ENCODE measurements at places on chromosomes 3 and 15. TPM values are rescaled to one million over a fixed set of nuclear protein-coding genes. Genes with fewer than 3 reads are reported as not detected.

The ITIH1 gene
- total RNA-seq = not detected

The DUOXA2 gene
- total RNA-seq = not detected

The RPL39L gene
- total RNA-seq = 9.7 TPM

The GOLGA8M gene
- total RNA-seq = 0.51 TPM

The DLL4 gene
- total RNA-seq = 128 TPM

The RETNLB gene
- not detected for total RNA-seq

The PLS1 gene
- 0.85 TPM for total RNA-seq

DNA sequence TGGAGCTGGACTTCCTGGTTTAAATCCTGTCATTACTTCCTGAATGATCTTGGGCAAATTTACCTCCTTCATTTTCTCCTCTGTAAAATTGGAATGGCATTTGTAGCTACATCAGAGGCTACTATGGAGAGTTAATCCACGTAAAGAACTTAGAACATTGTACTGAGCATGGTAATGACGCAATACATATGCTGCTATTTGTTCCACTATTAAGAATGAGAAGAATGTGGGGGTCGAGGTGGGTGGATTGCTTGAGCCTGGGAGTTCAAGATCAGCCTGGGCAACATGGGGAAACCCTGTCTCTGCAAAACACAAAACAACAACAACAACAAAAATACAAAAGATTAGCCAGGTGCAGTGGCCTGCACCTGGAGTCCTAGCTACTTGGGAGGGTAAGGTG, 250.6 kb downstream of the RYR3 start:
- no peak for DNase-seq

GRCh38 chr3:113136071-113136470, 75.3 kb upstream of the BOC start:
- peak; percentile 42 for DNase-seq

DNA sequence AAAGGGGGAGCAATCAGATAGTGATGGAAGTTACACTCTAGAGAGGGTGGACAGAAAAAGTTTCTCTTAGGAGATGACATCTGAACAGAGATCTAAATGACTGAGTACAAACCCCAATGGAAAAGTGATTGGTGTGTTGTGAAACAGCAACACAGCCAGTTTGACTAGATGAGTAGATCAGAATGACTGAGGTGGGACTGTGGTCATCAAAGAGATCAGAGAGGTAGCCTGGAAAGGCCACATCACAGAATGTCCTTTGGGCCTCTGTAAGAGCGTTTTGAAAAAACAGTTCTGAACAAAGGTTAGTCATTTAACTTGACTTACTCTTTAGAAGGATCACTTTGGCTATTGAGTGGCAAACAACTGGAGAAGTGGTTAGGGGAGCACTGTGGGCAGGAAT, 10.6 kb downstream of the LRRC58 start:
- DNase-seq = no peak

DNA sequence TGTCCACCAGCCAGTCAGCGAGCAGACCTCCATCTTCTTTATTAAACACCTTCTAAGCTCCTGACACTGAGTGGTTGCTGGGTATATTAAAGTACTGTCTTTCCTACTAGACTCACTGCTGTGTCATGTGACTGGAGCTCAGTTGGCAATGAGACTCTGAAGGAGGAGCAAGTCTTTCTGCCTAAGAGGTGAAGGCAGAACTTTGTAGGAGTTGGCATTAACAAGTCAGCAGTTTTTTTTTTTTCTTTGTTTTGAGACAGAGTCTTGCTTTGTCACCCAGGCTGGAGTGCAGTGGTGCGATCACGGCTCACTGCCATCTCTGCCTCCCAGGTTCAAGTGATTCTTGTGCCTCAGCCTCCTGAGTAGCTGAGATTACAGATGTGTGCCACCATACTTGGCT, 62.2 kb downstream of the ABHD5 start:
- DNase-seq = no peak

- no peak for DNase-seq
These were observed 10.5 kb upstream of the CCDC54 start for GRCh38 chr3:107366766-107367165.

DNA sequence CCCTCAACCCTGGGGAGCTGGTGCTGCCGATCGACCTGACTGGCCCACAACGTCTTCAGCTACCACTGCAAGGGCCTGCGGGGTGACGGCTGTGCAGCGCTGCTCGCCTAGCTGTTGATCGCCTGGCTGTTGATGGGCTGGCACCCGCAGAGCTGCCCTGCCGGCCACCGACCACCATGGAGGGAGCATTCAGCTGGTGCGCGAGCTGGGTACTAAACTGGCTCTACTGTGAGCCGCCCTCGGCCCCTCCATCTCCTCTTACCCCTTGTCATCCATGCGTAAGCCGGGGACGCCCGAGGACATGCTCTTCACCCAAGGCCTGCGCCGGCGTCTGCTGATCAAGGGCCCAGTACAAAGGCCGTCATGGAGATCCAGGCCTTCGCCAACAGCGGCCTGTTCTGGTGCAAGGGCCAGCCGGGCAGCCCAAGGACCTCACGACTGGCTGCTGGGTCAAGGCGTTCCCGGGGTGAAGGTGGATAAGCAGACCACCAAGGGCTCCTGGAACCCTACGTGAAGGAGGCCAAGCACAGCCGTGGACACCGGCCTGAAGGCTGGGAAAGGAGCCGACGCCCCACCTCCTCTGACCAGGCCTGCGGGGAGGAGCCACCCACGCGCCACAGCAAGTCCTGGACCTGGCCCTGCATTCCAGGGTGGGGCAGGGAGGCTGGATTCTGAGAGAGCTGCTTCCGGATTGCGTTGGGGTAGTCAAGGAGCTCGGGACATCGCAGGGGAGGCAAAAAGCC, 46.9 kb downstream of the SFMBT1 start:
- no peak for DNase-seq

DNA sequence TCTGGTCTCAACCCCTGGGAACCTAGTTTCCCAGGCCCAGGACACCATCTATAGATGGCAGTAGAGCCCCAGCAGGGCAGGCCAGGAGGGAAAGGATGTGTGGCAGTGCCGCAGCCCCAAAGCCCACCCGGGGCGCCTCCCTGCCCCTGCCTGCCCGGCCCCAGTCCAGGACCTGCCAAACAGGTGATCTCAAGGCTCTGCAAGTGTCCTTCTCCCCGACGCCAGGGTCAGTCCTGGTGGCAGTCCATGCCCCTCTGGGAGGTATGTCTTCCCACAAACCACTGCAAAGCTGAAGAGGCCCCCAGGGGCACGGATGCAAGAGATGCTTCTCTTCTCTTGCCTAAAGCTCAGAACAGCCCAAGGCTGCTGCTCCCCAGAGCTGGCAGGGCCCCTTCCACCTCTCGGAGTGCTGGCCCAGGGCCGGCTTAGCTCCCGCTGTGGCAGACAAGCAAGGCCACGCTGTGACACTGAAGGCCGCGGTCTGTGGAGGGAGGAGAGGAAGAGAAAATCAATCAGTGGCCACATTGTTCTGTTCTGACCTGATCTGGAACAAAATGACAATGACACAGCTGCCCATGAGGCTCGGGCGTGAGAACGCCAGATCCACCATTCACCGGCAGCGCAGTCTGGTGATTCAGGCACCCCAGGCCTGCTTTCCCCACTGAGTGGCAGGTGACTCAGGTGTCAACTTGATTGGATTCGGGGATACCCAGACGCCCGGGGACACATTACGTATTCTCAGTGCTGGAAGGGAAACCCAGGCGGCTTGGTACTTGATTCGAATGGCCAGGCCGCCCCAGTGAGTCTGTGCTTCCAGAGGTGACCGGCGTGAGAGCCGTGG, 34.0 kb downstream of the KLHL25 start:
- DNase-seq = no peak

- DNase-seq = no peak
These were observed 545.5 kb downstream of the ZPLD1 start for GRCh38 chr3:102980355-102980696.

GRCh38 chr3:123349201-123349535, 99.7 kb downstream of the ADCY5 start:
- DNase-seq = no peak

DNA sequence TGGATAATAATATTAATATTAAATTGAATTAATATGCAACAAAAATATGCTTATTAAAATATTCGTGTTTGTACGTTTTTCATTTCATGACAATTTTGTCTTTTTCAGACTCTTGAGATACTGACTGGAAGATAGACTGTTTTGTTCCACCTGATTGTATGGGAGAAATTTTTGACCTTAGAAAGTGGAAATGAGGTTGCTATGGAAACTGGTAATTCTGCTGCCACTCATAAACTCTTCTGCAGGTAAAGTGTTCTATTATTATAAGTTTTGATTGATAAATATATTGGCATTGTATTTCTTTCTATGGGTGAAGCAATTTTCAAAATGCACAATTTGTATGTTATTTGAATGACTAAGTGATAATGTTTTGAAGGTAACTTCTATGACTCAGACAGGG, 55.0 kb downstream of the CNTN6 start:
- no peak for DNase-seq

GRCh38 chr3:123783050-123783689, 101.0 kb downstream of the MYLK start:
- no peak for DNase-seq

DNA sequence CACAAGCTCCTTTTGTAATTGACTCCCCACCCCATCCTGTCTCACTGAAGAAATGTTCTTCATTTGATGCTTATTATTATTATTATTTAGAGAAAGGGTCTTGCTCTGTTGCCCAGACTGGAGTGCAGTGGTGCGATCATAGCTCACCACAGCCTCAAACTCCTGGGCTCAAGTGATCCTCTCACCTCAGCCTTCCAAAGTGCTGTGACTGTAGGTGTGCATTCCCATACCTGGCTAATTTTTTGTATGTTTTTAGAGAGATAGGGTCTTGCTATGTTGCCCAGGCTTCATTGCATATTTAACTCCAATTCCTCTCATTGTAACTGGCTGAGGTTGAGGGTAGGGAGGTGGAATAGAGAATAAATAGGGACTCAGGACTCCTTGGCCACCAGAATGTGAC, 22.3 kb downstream of the SEMA5B start:
- no peak for DNase-seq

- no peak for DNase-seq
These were observed 167.8 kb upstream of the IQSEC1 start for GRCh38 chr3:13240928-13241618.

DNA sequence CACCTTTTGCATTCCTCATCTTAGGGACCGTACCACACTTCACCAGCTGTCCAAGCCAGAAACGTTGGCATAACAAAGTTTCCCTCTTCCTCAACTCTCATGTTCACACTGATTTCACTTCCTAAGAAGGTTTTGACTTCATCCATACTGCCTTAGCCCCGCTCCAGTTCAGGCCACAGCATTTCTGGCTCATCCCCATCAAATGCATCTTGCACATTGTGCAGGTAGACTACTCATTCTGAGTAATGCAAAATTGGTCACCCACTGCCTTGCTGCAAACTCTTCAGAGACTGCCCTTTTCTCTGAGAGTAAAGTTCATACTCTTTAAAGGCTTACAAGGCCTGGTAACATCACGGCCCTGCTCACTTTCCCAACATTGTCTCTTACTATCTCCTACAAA, 8.8 kb downstream of the NUSAP1 start:
- DNase-seq = no peak

DNA sequence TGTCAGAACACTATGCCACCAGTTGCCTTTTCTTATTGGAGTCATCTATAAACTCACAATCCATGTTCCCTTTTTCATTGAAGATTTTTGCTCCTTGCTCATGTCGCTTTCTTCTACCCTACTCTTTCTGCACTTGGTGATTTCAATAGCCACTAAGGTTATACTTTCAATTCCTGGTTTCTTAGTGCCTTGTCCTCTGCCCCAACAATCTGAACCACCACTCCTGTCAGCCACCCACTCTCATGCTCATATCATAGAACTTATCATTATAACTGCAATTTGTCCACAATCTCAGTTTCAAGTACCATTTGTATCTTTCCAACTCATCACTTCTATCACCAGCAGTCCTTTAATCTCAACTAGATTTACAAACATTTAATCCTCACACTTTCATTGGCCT, 10.0 kb upstream of the GRAMD1C start:
- no peak for DNase-seq

DNA sequence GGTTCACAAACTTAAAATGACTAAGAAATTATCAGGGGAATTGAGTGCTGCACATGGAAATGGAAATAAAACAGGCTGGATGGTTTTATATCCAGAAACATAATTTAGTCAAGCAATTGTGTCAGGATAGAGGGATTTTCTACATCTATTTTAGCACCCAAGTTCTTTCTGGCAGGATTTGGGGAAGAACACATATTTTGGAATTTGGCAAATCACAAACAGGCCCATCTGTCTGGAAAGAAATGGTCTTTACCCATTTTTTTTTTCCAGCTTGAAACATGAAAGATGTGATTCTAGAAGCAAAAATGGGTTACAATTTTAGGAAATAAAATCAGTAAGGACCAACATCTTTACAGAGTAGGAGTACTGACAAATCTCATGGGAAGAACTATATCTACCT, 14.4 kb upstream of the UNC13C start:
- DNase-seq = no peak

- peak; percentile 16 for DNase-seq
These were observed 740 bp upstream of the NSMCE3 start for GRCh38 chr15:29270169-29270955.

- DNase-seq = no peak
These were observed 289.5 kb upstream of the RGMA start for GRCh38 chr15:93378558-93378957.

GRCh38 chr3:140610544-140610943, 67.3 kb upstream of the TRIM42 start:
- DNase-seq = no peak

GRCh38 chr15:23564821-23565394, 566 bp upstream of the MKRN3 start:
- no peak for DNase-seq

DNA sequence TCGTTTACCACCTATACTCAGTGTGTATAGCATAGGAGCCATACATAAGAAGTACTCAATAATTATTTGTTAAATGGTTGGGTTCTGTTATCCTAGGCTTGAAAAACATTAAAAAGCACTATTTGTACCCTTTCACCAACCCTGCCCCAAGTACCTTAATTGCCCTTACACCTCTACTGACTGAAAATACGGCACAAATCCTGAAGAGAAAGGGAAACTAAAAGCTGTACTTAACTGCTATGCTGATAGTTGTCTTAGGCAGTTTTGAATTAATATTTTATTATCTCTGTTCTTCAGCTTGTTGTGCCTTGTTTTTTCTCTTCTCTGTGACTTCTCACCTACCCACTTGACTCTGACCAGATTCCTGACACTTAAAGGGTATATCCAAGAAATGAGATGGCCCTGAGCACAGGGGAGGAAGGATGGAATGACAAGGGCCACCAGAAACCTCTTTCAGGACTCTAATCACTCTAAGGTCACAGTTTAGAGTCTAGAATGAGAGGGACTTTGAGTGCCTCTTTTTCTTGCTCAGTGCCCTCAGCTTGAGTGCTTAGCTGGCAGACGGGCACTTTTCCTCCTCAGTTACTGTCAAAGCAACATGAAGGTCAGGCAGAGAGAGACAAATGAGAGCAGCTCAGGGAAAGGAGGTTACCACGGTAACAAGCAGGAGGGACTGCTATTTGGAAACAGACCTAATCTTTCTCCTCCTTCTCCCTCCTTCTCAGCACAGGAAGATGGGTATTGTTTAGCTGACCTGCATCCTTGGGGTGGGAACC, 136.5 kb downstream of the ZNF609 start:
- peak; percentile 59 for DNase-seq

All from dermis blood vessel endothelial cell (primary cell).